ENCODE measurements at places on chromosomes 11 and 22. TPM values are rescaled to one million over a fixed set of nuclear protein-coding genes. Genes with fewer than 3 reads are reported as not detected.
A peak's percentile ranks its signal among the peaks of the same experiment; 100 is the strongest.

The OR4A16 gene
- not detected for total RNA-seq

The STK33 gene
- 3.1 TPM for total RNA-seq

The ISX gene
- not detected for total RNA-seq

The C22orf42 gene
- not detected for total RNA-seq

The LMF2 gene
- total RNA-seq = 68.8 TPM

The SYCE3 gene
- total RNA-seq = not detected

The MFNG gene
- total RNA-seq = 117 TPM

The BLID gene
- not detected for total RNA-seq

GRCh38 chr11:8015753-8016239 lies 28.7 kb downstream of the EIF3F start:
- no peaks in the 10 kb centered on the region for H3K36me3 ChIP-seq
- no peak for DNase-seq
- no peak overlapping the region for H3K4me3 ChIP-seq
- peaks cover 44% of the 10 kb centered on the region for H3K27me3 ChIP-seq

- H3K27me3 ChIP-seq = peaks cover 33% of the 10 kb centered on the region
- no peak for DNase-seq
- no peaks in the 10 kb centered on the region for H3K4me1 ChIP-seq
These were observed 37.8 kb downstream of the PAMR1 start for GRCh38 chr11:35487532-35488078.

DNA sequence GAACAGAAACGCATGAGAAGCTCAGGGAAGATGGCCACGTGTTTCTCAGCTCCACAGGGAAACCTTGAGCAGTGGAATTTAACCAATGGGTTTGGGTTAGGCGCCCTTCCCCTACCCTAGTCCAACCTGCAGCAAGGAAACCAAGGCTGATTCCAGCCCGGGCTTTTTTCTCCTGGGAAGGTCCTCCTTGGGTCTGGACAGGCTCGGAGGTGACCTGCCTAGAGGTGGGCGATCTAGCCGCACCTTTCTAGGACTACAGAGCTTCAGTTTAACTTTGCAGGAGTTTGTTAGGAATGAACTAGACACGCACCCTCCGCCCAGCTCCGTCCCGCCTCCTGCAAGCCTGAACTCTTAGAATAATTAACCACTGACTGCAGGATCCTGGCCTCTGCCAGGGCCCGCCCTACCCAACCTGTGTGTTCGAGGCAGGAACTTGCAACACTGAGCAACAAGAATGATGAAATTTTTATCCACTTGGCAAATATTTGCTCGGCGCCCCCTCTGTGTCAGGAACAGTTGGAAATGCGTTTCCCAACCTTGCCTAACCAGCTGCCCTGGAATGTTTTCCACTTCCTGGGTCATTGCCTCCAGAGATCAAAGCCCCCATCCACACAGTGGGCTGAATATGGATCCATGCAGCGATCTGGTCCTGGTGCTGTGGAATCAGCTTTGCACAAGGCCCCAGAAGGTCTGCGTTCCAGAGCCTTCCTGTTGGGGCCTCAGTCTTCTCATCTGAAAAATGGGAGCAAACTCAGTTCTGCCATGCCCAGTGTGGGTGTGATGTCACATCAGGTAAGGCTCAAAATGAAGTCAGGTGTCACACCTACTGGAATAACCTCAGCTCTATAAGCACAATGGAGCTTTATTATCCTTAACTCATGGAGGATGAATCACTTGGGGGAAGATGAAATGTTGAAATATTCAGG lies 13.3 kb downstream of the MPST start:
- no peak overlapping the region for H3K27ac ChIP-seq
- peaks cover 6% of the 10 kb centered on the region for H3K27me3 ChIP-seq
- no peak overlapping the region for H3K4me3 ChIP-seq
- H3K4me1 ChIP-seq = no peaks in the 10 kb centered on the region
- peaks cover 28% of the 10 kb centered on the region for H3K36me3 ChIP-seq

DNA sequence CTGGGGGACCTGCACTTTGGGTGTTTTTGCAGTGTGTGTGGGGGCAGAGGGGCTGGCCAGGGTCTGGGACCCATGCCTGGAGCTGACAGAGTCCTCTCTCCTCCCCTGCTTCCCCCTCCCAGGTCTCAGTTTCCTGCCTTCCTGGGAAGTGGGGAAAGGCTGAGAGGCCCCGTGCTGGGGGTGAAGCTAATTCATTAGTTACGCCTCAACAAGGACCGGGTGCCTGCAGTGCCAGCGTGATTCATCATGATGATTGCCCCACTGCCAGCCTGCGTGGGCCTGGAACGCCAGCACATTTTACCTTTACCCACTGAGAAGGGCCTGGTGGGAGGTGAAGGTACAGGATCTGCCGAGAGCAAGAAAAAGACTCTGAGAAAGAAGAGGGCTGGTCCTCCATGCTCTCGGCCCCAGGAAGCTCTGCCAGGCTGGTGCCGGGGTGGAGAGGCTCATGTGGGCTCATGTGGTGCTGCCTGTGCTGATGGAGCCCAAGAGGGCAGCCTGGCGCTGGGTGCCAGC lies 2.9 kb upstream of the LRRC10B start:
- no peak for DNase-seq
- H3K36me3 ChIP-seq = no peaks in the 10 kb centered on the region
- H3K27ac ChIP-seq = no peak overlapping the region
- peaks cover 23% of the 10 kb centered on the region for H3K4me1 ChIP-seq
- H3K27me3 ChIP-seq = peaks cover 34% of the 10 kb centered on the region
- H3K4me3 ChIP-seq = no peak overlapping the region

- no peak overlapping the region for H3K4me3 ChIP-seq
- H3K4me1 ChIP-seq = no peaks in the 10 kb centered on the region
- no peak overlapping the region for H3K27ac ChIP-seq
- H3K27me3 ChIP-seq = no peaks in the 10 kb centered on the region
- DNase-seq = no peak
- no peaks in the 10 kb centered on the region for H3K36me3 ChIP-seq
These were observed 14.2 kb upstream of the NTM start for GRCh38 chr11:131356206-131356605.

GRCh38 chr11:1299621-1300020 lies 9.8 kb downstream of the TOLLIP start:
- no peak overlapping the region for H3K27ac ChIP-seq
- H3K4me1 ChIP-seq = peaks cover 18% of the 10 kb centered on the region
- H3K27me3 ChIP-seq = no peaks in the 10 kb centered on the region
- DNase-seq = peak; percentile 76

- no peaks in the 10 kb centered on the region for H3K36me3 ChIP-seq
- no peaks in the 10 kb centered on the region for H3K4me1 ChIP-seq
- DNase-seq = no peak
- no peaks in the 10 kb centered on the region for H3K27me3 ChIP-seq
- no peak overlapping the region for H3K27ac ChIP-seq
- no peak overlapping the region for H3K4me3 ChIP-seq
These were observed 16.5 kb downstream of the SIAE start for GRCh38 chr11:124656774-124657630.

DNA sequence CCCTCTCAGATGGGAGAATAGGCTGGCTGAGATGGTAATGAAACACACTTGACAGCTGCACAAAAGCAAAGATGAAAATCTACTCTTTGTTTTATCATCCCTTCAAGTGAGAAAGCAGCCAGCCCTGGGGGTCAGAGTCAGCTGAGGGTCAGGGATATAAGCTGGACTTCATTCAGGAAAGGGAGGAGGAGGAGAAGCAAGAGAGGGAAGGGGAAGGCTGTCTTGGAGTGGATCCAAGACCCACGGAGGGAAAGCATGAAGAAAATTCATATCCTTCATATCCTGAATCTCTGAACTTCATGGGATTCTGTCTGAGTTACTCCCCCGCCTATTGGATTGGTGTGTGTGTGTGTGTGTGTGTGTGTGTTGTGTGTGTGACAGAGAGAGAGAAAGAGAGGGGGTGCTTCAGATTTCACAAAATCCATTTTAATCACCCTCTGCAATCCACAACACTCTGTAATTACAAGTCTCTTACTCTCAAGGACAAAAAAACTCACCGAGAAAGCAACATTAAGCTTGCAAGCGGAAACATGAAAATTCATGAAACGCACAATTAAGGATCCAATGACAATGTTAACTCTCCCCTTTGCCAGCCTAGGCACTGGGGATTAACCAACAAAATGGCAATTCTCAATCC lies 327.7 kb downstream of the TENM4 start:
- no peak for DNase-seq
- no peak overlapping the region for H3K4me3 ChIP-seq
- H3K4me1 ChIP-seq = no peaks in the 10 kb centered on the region
- no peak overlapping the region for H3K27ac ChIP-seq
- H3K36me3 ChIP-seq = no peaks in the 10 kb centered on the region

DNA sequence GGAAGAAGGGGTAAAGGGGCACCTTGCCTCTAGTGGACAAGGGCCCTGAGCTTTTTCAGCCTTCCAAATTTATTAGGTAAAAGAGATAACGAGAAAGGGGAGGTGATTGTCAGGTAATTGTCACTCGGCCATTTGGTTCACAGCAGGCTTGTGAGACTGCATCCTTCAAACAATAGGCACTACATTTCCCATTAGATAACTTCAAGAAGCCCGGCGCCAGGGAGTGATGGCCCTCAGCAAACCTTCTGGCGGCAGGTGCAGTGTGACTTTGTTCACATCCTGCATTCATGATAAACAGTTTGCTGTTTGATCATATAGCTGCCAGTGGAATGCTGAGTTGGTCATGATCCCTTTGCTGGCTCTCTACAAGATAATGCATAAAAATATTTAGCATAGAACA lies 185.1 kb downstream of the CWF19L2 start:
- H3K36me3 ChIP-seq = no peaks in the 10 kb centered on the region
- no peaks in the 10 kb centered on the region for H3K4me1 ChIP-seq
- H3K4me3 ChIP-seq = no peak overlapping the region
- H3K27ac ChIP-seq = no peak overlapping the region
- H3K27me3 ChIP-seq = no peaks in the 10 kb centered on the region
- DNase-seq = no peak

GRCh38 chr11:83282084-83282716 lies 4.0 kb downstream of the CCDC90B start:
- H3K4me3 ChIP-seq = no peak overlapping the region
- no peaks in the 10 kb centered on the region for H3K27me3 ChIP-seq
- H3K36me3 ChIP-seq = peaks cover 32% of the 10 kb centered on the region
- H3K27ac ChIP-seq = no peak overlapping the region
- peaks cover 49% of the 10 kb centered on the region for H3K4me1 ChIP-seq

DNA sequence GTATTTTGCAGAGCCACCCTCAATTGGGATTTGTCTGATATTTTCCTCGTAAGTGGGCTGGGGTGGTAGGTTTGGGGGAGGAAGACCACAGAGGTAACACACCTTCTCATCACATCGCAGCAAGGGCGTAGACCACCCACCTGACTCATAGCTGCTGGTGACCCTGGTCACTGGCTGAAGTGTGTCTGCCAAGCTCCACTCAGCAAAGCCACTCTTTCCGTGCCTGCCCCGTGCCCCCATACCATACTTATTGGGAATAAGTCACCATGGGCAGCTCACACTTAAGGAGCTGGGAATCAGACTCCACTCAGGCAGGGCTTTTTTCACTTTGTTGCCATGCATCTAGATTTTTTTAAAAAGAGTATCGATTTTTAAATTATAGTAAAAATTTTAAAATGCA lies 111.6 kb downstream of the PHF21B start:
- no peaks in the 10 kb centered on the region for H3K4me1 ChIP-seq
- no peak overlapping the region for H3K4me3 ChIP-seq
- H3K27ac ChIP-seq = no peak overlapping the region
- no peaks in the 10 kb centered on the region for H3K36me3 ChIP-seq
- DNase-seq = peak; percentile 15

DNA sequence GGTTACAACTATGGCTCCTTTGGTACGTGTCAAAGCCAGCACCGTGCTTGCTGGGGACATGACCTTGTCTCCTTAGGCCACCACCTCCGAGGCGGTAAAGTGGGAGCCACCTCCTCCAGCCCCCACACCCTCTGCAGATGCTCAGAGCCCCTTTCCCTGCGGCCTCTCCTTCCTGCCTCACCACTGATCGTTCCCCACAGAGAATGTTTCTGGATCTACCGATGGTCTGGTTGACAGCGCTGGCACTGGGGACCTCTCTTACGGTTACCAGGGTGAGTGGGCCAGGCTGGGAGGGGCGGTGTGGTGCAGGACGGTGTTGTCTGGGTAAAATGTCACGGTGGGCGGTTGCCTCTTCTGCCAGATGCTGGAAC lies 8.9 kb downstream of the SIDT2 start:
- no peak overlapping the region for H3K27ac ChIP-seq
- H3K4me3 ChIP-seq = no peak overlapping the region
- no peaks in the 10 kb centered on the region for H3K27me3 ChIP-seq
- H3K4me1 ChIP-seq = peaks cover 55% of the 10 kb centered on the region
- peak; percentile 71 for DNase-seq

- DNase-seq = no peak
- H3K4me1 ChIP-seq = peaks cover 93% of the 10 kb centered on the region
- no peak overlapping the region for H3K27ac ChIP-seq
- no peak overlapping the region for H3K4me3 ChIP-seq
These were observed 89.1 kb downstream of the SWAP70 start for GRCh38 chr11:9753021-9753420.

DNA sequence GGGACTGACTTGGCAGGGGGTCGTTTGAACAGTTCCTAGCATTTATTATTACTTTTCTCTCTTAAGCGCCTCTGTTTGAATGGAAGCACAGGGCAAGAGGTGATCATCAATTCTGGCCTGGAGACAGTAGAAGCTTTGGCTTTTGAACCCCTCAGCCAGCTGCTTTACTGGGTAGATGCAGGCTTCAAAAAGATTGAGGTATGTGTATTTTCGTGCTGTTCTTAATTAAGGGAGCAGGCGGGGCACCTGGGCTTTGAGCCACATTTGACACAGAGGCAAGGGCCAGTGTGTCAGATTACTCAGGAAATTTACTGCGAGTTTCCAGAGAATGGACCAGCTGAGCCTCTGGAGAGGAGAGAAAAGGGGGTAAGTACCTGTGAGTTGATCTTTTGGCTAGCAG lies 102.4 kb upstream of the SORL1-AS1 start:
- DNase-seq = no peak
- peaks cover 67% of the 10 kb centered on the region for H3K36me3 ChIP-seq
- H3K4me3 ChIP-seq = no peak overlapping the region
- H3K4me1 ChIP-seq = no peaks in the 10 kb centered on the region

- no peak for DNase-seq
- no peaks in the 10 kb centered on the region for H3K36me3 ChIP-seq
- H3K4me3 ChIP-seq = no peak overlapping the region
- no peaks in the 10 kb centered on the region for H3K4me1 ChIP-seq
- H3K27me3 ChIP-seq = no peaks in the 10 kb centered on the region
- H3K27ac ChIP-seq = no peak overlapping the region
These were observed 11.8 kb downstream of the HIKESHI start for GRCh38 chr11:86313793-86314192.

GRCh38 chr11:76560219-76560618 lies 110.3 kb downstream of the LRRC32 start:
- no peak for DNase-seq
- no peak overlapping the region for H3K4me3 ChIP-seq
- H3K4me1 ChIP-seq = peaks cover 3% of the 10 kb centered on the region
- no peaks in the 10 kb centered on the region for H3K27me3 ChIP-seq

GRCh38 chr11:123404676-123405075 lies 25.4 kb upstream of the GRAMD1B start:
- H3K27ac ChIP-seq = no peak overlapping the region
- H3K4me3 ChIP-seq = no peak overlapping the region
- DNase-seq = no peak
- no peaks in the 10 kb centered on the region for H3K27me3 ChIP-seq
- no peaks in the 10 kb centered on the region for H3K4me1 ChIP-seq
- H3K36me3 ChIP-seq = no peaks in the 10 kb centered on the region

All from spleen (tissue), 13 donors.